ENCODE measurements at places on chromosomes 1 and 21.

GRCh38 chr1:85998105-85998855 lies 158.3 kb downstream of the COL24A1 start:
- DNase-seq = no peak

DNA sequence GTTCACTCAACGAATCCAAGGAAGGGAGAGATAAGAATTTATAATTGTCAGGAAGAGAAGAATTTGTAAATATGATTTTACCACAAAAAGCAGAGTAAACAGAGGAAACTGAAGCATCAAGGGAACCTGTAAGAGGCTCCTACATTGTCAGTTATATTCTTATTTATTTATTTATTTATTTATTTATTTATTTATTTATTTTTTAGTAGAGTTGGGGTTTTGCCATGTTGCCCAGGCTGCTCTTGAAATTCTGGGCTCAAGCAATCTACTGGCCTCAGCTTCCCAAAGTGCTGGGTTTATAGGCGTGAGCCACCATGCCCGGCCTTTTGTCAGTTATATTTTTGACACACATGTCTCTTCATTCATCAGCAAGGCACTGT lies 47.1 kb downstream of the FCRL3 start:
- no peak for DNase-seq

DNA sequence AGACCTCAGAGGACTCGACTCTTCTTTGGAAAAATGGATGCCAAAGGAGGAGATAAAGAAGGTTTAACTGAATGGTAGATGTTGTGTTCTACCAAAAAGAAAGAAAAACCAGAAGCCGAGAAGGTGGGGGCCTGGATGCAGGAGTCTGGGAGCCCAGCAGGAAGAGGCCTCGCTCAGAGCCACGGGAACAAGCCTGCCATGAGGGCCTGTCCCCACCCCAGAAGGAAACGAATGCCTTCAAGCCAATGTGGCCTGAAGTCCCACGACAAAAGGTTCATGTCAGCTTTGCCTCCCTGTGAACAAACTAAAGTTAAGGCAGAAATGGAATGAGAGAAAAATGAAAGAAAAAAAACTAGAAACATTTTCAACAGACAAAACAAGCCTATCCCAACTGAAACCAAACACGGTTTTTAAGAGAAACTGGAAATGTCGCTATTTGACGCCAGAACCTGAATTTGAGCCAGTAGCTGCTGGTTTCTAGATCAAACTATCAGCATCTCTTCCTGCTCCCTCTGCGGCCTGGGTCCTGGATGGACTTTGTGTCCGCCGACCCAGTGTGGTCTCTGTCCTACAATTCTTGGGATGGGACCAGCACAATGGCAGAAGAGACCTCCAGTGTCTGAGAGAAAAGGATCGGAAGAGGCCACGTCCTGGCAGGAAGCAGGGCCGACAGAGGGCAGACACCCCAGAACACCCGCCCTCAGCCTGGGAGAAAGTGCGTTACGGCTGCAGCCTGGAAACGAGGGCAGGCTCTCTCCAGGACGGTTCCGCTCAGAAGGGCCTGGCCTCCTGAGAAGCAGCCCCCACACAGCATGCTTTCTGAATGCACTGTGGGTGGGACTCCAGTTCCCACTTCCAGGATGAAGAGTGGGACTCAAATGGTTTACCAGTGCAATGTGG lies 35.2 kb downstream of the SLC45A1 start:
- no peak for DNase-seq

DNA sequence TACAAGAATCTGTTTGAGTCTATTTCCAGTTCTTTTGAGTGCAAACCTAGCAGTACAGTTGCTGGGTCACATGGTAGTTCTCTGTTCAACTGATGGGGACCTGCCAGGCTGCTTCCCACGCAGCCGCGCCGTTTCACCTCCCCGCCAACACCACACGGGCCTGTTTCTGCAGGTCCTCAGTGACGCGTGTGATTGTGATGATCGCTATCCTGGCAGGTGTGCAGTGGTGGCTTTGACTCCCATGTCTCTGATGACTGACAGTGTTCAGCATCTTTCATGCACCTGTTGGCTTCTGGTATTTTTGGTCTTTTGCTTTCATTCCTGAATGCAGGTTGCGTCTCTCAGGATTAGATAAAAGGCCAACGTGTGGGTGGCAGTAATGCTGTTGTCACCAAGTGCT lies 41.6 kb downstream of the FAAP20 start:
- peak; percentile 38 for DNase-seq

DNA sequence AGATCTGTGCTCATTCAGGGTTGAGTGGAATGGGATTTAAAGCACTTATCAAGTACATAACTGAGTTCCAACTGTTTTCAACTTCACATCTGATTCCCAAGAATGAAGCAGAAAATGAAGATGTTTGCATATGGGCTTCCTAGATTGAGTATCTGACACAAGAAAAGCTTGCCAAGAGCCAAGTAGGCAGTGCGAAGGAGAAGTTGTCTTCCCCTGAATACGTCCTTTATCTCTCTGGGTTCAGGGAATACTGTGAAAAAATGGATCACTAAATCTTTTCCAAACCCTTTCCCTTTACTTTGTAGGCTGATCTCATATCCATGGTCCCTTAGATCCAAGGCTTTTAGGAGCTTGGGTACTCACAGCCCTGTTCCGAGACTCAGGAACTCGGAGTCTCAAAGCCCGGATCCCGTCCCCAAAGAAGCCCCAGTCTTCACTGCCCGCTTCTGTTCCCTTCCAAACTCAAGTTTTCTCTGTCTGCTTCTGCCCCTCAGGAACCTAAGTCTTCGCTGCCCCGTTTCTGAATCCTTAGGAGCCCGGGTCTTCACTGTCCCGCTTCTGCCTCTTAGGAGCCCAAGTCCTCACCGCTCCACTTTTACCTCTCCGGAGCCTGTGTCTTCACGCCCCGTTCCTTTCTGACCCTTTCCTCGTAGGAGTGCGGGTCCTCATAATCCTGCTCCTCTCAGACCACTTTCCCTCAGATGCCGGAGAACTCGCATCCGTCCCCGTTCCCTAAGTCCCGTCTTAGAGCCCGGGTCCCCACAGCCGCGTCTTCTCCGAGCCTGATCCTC lies 616 bp downstream of the TAF12 start:
- DNase-seq = peak; percentile 52

GRCh38 chr21:45573452-45574035 lies 31.3 kb upstream of the SLC19A1 start:
- no peak for DNase-seq

Data from anterior cingulate cortex (tissue), 58 donors.